Body of pancreas (tissue), 4 donors: ENCODE measurements at places on chromosomes 4 and X. TPM values are rescaled to one million over a fixed set of nuclear protein-coding genes. Genes with fewer than 3 reads are reported as not detected.

PTCHD1 gene
- total RNA-seq = not detected

CT45A2 gene
- not detected for total RNA-seq

TSPAN7 gene
- 18.8 TPM for total RNA-seq

MPC1L gene
- not detected for total RNA-seq

KLHL13 gene
- total RNA-seq = 3.0 TPM

CCDC158 gene
- total RNA-seq = 1.3 TPM

PROM1 gene
- 23.7 TPM for total RNA-seq

EDNRA gene
- 1.3 TPM for total RNA-seq

CCDC110 gene
- 20.1 TPM for total RNA-seq

DNA sequence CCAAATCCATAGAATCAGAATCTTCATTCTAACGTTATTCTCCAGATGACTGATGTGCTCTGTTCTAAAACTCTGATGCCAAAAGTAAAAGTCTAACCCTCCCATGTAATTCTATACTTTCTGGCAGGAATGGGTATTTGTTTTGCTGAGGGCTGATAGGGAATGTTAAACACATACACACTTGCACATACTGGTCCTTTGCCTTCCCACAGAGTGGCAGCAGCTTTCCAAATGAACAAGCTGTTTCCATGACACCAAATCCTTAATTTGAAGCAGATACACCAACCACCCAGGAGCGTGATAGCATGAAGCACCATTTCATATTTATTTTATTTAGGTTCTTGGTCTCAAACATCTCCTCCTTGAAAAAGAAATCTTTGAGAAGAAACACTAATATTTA lies 155.5 kb upstream of the PRDX4 start:
- no peak overlapping the region for H3K27ac ChIP-seq
- no peaks in the 10 kb centered on the region for H3K36me3 ChIP-seq
- H3K4me3 ChIP-seq = no peak overlapping the region
- DNase-seq = no peak
- H3K27me3 ChIP-seq = no peaks in the 10 kb centered on the region

GRCh38 chr4:1365271-1366178 lies 18.5 kb downstream of the UVSSA start:
- H3K27ac ChIP-seq = no peak overlapping the region
- peak; percentile 80 for DNase-seq
- no peaks in the 10 kb centered on the region for H3K36me3 ChIP-seq
- H3K4me3 ChIP-seq = no peak overlapping the region
- peaks cover 21% of the 10 kb centered on the region for H3K4me1 ChIP-seq

- DNase-seq = no peak
- H3K36me3 ChIP-seq = no peaks in the 10 kb centered on the region
- H3K27me3 ChIP-seq = no peaks in the 10 kb centered on the region
Observed at GRCh38 chr4:83237591-83237990, 47.0 kb downstream of the COQ2 start.

GRCh38 chrX:143674926-143675325 lies 39.0 kb upstream of the SLITRK4 start:
- no peaks in the 10 kb centered on the region for H3K36me3 ChIP-seq
- no peaks in the 10 kb centered on the region for H3K27me3 ChIP-seq
- no peak overlapping the region for H3K4me3 ChIP-seq

- no peak within 1 kb of the TSS for H3K27ac ChIP-seq
- no peaks in the 10 kb centered on the region for H3K27me3 ChIP-seq
- H3K4me3 ChIP-seq = peak within 1 kb of the TSS; percentile 50
- H3K36me3 ChIP-seq = no peaks in the 10 kb centered on the region
Observed at GRCh38 chrX:12791257-12792228, at the start of gene PRPS2. Gene PRPS2 (plus strand): TSS chrX:12791412. CDS start chrX:12791498, 86 bp downstream.

GRCh38 chr4:140003876-140004548 lies 150.0 kb downstream of the MAML3 start:
- peaks cover 26% of the 10 kb centered on the region for H3K4me1 ChIP-seq
- H3K4me3 ChIP-seq = no peak overlapping the region
- H3K36me3 ChIP-seq = no peaks in the 10 kb centered on the region
- no peaks in the 10 kb centered on the region for H3K27me3 ChIP-seq

GRCh38 chrX:69097451-69098236 lies 67.6 kb downstream of the PJA1 start:
- H3K4me1 ChIP-seq = no peaks in the 10 kb centered on the region
- no peak for DNase-seq
- H3K27me3 ChIP-seq = no peaks in the 10 kb centered on the region

DNA sequence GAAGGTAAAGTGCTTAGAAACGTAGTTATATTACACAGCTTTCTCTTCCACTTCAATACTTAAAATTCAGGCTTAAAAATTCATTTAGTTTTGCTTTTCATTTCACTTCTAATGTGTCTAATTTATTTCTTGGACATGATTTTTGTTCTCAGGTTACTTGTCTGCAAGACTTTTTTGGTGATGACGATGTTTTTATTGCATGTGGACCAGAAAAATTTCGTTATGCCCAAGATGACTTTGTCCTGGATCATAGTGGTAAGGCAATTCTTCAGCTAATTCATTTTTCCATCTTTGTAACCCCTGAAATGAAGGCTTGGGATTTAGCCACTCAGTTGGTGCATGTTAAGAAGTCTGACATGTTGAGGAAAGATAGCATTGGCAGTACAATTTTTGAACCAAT lies 114.7 kb downstream of the DCLK2 start:
- H3K27ac ChIP-seq = no peak overlapping the region
- H3K36me3 ChIP-seq = no peaks in the 10 kb centered on the region
- no peaks in the 10 kb centered on the region for H3K4me1 ChIP-seq
- no peak for DNase-seq
- H3K4me3 ChIP-seq = no peak overlapping the region

- DNase-seq = no peak
- H3K27me3 ChIP-seq = no peaks in the 10 kb centered on the region
- no peak overlapping the region for H3K4me3 ChIP-seq
- peaks cover 22% of the 10 kb centered on the region for H3K4me1 ChIP-seq
Observed at GRCh38 chr4:48739560-48740019, 40.5 kb downstream of the FRYL start.

- no peaks in the 10 kb centered on the region for H3K27me3 ChIP-seq
- H3K4me3 ChIP-seq = peak overlapping the region; percentile 25
- H3K4me1 ChIP-seq = peaks cover 25% of the 10 kb centered on the region
- H3K27ac ChIP-seq = peak overlapping the region; percentile 62
- no peak for DNase-seq
- no peaks in the 10 kb centered on the region for H3K36me3 ChIP-seq
Observed at GRCh38 chr4:37825968-37826294, 555 bp upstream of the PGM2 start.

DNA sequence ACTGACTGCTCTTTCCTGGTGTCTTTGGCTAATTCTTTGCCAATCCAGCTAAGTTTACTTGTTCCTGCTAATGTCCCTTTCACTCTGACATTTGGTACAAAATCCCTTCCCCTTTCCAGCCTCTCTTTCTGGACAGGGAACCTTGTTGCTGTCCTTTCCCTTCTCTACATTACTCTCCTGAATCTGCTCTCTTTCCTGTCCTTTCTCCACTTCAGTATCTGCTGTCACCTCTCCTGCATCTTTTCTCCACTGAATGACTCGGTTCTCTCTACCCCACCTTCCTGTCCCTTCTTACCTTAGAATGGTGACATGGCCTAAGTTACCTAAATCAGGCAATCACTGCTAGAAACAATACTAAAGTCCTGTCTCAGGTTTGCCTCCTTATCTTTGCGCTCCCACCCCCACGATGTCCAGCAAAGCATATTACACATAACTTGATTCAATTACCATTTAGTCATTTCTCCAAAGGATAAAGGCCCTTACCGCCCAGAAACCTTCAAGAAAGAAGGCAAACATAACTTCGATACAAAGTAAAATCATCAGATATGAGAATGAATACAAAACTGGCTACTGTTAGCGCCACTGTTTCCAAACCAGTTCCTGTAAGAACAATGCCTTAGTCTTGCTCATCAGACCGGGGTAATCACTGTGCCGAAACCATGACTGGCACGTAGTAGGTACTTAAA lies 890 bp downstream of the BOD1L1 start:
- peak overlapping the region; percentile 83 for H3K4me3 ChIP-seq
- peak overlapping the region; percentile 19 for H3K27ac ChIP-seq
- H3K36me3 ChIP-seq = no peaks in the 10 kb centered on the region
- H3K4me1 ChIP-seq = peaks cover 13% of the 10 kb centered on the region

DNA sequence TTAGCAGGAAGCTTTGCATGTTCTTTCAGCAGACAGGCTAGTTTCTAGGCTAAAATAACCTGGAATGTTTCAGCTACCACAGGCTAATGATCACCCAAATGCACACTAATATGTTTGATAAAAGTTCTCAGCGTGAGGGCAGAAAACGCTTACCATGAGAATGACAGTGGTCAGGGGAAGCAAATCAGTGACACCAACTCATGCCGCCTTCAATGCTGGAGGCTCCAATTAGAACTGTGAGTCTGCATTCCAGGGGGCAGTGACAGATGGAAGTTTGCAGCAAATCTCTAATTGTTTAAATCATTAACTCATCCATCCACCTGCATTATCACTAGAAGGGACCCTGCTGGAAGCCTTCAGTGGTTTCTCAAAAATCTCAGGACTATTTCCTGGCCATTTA lies 43.2 kb downstream of the ANOS1 start:
- DNase-seq = no peak
- H3K4me3 ChIP-seq = no peak overlapping the region
- H3K27ac ChIP-seq = no peak overlapping the region
- H3K4me1 ChIP-seq = no peaks in the 10 kb centered on the region
- no peaks in the 10 kb centered on the region for H3K27me3 ChIP-seq
- H3K36me3 ChIP-seq = no peaks in the 10 kb centered on the region

- H3K36me3 ChIP-seq = no peaks in the 10 kb centered on the region
- H3K27me3 ChIP-seq = no peaks in the 10 kb centered on the region
- H3K27ac ChIP-seq = no peak overlapping the region
- no peak overlapping the region for H3K4me3 ChIP-seq
Observed at GRCh38 chr4:21845663-21846062, 102.9 kb downstream of the KCNIP4 start.

- DNase-seq = no peak
- H3K27ac ChIP-seq = no peak overlapping the region
- H3K36me3 ChIP-seq = no peaks in the 10 kb centered on the region
- H3K4me3 ChIP-seq = no peak overlapping the region
- no peaks in the 10 kb centered on the region for H3K27me3 ChIP-seq
Observed at GRCh38 chr4:185215261-185215660, 5.9 kb downstream of the SNX25 start.

DNA sequence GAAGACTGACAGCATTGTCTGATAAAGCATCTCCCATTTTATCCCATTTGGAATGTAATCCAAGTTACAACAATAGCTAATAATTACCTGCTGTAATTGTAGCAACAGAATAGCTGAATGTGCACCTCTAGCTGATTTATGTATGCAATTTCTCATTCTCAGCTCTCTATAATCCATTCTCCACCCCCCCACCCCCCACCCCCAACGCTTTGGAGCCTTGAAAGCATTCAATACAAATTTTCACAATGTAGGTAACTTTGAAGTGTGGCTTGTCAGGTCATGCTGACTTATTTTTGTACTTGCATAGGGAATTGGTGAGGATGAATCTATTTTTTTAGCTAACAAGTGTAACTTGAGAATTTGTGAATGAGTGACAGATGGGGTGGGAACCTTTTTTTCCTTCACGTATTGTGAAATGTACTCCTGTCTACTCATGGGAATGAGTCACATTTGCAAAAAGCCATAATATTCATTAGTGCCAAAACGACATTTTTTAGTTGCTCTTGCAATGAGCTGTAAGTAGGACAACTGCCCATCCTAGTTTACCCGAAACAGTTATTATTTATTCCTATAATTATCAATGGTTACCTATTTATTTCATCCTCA lies 159.3 kb downstream of the PALLD start:
- H3K36me3 ChIP-seq = no peaks in the 10 kb centered on the region
- no peak for DNase-seq
- no peaks in the 10 kb centered on the region for H3K4me1 ChIP-seq
- no peak overlapping the region for H3K4me3 ChIP-seq

DNA sequence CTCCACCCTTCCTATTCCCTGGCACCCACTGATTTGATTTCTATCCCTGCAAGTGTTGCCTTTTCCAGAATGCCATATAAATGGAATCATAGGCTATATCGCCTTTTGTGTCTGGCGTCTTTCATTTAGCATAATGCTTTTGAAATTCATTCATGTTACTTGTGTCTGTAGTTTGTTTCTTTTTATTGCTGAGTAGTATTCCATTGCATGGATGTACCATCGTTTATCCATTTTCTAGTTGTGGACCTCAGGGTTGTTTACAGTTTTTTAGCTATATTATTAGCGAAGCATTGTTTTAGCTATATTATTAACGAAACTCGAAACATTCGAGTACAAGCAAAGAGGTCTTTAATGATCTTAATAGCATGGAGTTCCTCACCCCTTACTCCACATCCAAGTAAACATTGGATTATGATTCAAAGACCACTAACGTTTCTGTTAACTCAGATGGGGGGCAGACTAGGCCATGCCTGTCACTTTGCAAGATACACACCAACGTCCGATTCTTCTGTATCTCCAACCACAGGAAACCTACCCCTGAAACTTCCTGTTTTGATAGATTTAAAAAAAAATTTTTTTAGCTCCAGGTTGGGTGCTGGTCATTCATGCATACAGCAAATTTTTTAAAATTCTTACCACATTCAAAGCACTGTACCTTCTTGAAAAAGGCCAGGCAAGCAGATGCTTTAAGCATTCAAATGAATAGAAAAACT lies 1.1 kb downstream of the DCK start:
- peaks cover 29% of the 10 kb centered on the region for H3K4me1 ChIP-seq
- DNase-seq = no peak
- no peak overlapping the region for H3K4me3 ChIP-seq
- no peaks in the 10 kb centered on the region for H3K27me3 ChIP-seq
- no peaks in the 10 kb centered on the region for H3K36me3 ChIP-seq

GRCh38 chrX:33465137-33465536 lies 253.8 kb upstream of the DMD start:
- H3K36me3 ChIP-seq = no peaks in the 10 kb centered on the region
- no peak for DNase-seq
- no peak overlapping the region for H3K27ac ChIP-seq
- no peaks in the 10 kb centered on the region for H3K27me3 ChIP-seq
- H3K4me1 ChIP-seq = no peaks in the 10 kb centered on the region
- H3K4me3 ChIP-seq = no peak overlapping the region

DNA sequence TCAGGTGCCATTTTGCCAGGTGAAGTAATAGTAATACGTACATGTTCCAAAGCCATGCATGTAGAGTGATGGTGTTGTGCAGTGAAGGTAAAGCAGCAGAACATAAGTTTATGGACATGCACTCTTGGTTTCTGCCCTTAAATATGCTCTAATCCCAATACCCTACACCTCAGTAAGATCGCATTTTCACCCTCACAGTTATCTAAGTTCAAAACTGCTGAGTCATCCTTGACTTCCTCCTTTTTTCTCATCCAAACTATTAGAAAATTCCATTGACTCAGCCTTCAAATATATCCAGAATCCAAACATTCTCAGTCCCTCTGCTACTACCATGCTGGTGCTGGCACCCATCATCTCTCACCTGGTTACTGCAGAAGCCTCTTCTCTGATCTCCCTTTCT lies 652.9 kb upstream of the IGFBP7 start:
- H3K4me1 ChIP-seq = no peaks in the 10 kb centered on the region
- no peak for DNase-seq
- H3K27ac ChIP-seq = no peak overlapping the region
- H3K36me3 ChIP-seq = no peaks in the 10 kb centered on the region

GRCh38 chrX:120791013-120791643 lies 84.5 kb downstream of the CT47B1 start:
- H3K4me3 ChIP-seq = no peak overlapping the region
- H3K4me1 ChIP-seq = peaks cover 16% of the 10 kb centered on the region
- no peaks in the 10 kb centered on the region for H3K27me3 ChIP-seq
- peak; percentile 63 for DNase-seq

GRCh38 chr4:165625281-165625680 lies 246.5 kb downstream of the CPE start:
- no peaks in the 10 kb centered on the region for H3K4me1 ChIP-seq
- no peak for DNase-seq
- no peak overlapping the region for H3K4me3 ChIP-seq
- H3K36me3 ChIP-seq = no peaks in the 10 kb centered on the region
